Stimulated activated CD8-positive, alpha-beta memory T cell treated with anti-CD3 and anti-CD28 coated beads, Interleukin-4, amount 100 ng/mL, for 1 hour (primary cell): ENCODE measurements at places on chromosomes 1 and 21.

- DNase-seq, result no peak
Observed at GRCh38 chr1:212490276-212490675, 57.6 kb downstream of the NENF start.

- no peak for DNase-seq
Observed at GRCh38 chr21:46643379-46644177, 8.1 kb downstream of the PRMT2 start.

GRCh38 chr1:103948526-103948925 is 198.8 kb downstream of the AMY1C start:
- no peak for DNase-seq

- DNase-seq, result no peak
Observed at GRCh38 chr1:25712299-25712970, 87.6 kb upstream of the SELENON start.

DNA sequence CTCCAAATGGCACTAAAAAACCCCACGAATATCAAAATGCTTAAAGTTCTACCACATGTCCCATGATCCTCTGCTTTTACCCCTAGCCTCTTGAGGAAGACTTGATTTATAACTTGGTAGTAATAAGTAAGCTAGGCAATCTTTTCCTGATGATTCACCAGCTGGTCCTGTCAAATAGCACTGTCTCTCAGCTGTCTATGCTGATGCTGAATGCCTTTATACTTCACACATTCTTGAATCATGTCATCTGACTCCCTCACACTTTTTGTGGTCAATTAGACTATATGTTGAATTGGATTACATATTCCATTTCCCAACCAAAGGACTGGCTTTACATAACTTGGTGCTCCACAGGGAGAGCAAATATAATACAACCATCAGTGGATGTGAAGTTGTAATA is 16.6 kb downstream of the C21orf91 start:
- DNase-seq, result no peak

- no peak for DNase-seq
Observed at GRCh38 chr1:23930861-23931490, 17.8 kb upstream of the CNR2 start.

DNA sequence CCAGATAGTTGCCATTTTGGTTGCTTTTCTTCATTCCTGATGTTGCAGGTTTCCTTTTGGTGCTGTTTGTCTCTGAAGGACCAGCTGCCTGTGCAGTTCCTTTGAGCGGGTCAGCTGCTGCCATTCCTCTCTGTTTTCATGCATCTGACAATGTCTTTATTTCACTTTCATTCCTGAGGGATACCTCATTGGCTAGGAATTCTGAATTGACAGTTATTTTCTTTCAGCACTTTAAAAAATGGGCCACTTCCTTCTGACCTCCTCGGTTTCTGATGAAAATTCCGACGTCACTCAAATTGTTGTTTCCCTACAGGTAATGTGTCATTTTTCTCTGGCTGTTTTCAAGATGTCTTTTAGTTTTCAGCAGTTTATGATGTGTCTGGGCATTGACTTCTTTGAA is 24.8 kb downstream of the CCSAP start:
- DNase-seq, result no peak

GRCh38 chr1:231706934-231707333 is 80.3 kb downstream of the DISC1 start:
- DNase-seq, result no peak

DNA sequence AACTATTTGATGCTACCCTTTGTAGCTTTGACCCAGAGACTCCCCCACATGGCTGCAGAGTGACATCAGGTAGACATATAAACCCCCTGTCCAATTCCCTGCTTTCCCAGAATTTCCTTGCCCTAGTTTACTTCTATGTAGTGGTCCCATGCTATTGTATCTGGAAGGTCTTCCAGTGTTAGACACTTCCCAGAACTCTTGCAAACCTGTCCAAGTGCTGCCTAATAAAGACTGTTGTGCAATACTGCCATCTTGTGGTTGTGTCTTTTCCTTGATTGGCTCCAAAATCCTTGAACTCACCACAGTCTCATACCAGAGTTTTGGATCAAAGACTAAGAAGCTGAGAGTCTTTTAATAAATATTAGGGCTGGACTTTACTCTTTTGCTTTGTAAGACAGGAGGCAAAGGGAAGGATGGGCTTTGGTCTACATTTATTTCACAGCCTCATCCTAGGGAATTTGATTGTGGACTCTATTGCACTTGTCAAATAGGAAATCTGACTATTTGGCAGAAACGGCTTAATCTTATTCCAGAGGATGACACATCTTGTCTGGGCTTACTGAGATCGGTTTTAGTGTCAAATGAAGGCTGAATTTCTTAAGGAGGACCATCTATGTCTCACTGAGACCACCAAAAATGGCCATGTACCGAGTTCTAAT is 169.9 kb downstream of the LRRC7 start:
- DNase-seq, result no peak

DNA sequence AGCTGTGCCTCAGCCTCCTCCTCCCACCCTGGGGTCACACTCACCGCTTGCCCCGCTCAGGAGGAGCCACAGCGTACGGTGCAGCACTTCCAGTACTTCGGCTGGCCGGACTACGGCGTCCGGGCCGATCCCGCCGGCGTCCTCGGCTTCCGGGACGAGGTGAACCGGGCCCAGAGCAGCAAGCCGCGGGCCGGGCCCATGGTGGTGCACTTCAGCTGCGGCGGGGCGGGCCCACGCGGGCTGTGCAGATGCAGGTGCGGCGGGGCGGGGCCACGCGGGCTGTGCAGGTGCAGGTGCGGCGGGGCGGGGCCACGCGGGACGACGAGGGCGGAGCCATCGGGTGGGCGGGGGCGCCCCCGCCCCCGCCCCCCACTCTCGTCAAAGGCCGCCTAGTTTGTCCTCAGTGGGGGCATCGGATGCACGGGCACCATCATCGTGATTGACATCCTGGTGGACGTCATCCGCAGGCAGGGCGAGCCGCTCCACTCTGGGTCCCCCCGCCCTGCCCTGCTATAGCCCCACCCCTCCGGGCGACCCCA is 5.5 kb downstream of the RNF223 start:
- DNase-seq, result peak; percentile 12

- no peak for DNase-seq
Observed at GRCh38 chr1:93588206-93588605, 93.4 kb downstream of the BCAR3 start.

GRCh38 chr1:18816808-18817207 is 42.7 kb downstream of the TAS1R2 start:
- DNase-seq, result no peak
